AML-193 (cell line): ENCODE measurements at places on chromosomes 6 and 20.
A peak's percentile ranks its signal among the peaks of the same experiment; 100 is the strongest.

- DNase-seq: peak; percentile 19
Observed at GRCh38 chr20:33791959-33792597, 19.1 kb upstream of the CHMP4B start.

DNA sequence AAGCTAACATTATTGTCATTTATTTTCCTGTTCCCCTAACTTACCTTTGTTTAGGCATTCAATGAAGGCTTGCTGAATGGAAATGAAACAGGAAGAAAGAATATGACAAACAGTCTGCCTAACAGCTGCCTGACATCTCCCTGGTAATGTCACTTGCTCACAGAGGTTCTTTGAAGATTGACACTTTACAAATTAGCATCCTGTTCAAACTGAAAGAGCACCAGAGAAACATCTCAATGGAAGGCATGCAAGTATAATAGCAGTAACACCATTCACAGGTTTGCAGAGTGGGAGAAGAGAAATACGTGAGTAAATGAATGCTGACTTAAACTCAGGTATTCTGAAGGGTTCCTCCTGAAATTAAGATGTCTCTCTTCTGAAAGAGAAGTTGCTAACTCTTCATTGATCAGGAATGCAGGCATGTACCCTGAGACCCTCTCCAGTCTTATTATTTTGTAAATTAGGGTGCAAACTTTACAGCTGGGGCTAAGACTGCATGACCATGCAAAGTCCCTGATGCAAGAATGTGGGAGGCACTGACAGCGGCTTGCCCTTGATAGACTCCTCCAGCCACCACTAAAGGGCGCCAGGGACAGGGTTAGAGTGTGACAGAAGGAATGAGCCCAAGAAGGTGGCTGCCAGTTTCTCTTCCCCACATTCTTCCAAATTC is 1.3 kb upstream of the SMLR1 start:
- no peak for DNase-seq

DNA sequence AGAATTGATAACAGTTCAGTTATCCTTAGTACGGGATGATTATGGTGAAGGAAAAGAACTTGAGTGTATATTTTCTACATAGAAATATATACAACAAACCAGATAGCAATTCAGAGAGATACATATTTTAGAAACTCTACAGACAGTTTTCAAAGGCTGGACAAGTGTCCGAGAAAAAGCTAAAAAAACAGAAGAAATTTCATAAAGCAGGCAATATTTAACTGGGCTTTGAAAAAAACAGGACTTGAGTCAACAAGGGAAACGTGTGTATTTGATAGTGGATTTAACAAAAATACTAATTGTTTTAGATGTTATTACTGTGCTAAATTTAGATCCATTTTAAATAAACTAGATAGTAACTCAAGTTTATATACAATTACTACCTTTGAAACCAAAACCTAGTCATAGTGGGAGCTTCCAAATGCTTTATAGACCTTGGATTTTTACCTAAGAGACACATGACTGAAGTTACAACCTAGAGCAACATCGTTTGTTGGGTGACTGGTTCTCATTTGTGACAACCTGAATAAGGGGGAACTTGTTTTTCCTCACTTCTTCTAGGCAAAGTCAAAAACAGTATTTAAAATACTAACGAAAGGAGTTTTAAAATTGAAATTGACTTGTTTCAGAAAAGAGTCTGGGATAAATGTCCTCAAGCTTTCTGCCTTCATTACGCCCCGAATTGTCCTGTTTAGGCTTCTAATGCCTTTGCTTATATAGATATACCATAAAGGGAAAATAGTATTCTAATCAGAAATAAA is 116.7 kb upstream of the PRSS16 start:
- no peak for DNase-seq

DNA sequence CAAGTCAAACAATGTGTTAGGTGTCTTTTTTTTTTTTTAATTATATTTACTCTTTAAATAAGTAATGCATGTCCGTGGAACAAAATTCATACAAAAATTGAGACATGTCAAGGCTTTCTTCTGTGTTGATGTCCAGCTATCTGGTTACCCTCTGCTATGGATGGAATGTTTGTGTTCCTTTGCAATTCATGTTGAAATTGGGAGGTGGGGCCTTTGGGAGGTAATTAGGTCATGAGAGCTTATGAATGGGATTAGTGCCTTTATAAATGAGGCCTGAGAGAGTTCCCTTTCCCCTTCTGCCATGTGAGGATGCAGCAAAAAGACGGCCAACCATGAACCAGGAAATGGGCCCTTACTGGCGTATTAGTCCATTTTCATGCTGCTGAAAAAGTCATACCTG is 83.1 kb upstream of the KCNG1 start:
- no peak for DNase-seq

DNA sequence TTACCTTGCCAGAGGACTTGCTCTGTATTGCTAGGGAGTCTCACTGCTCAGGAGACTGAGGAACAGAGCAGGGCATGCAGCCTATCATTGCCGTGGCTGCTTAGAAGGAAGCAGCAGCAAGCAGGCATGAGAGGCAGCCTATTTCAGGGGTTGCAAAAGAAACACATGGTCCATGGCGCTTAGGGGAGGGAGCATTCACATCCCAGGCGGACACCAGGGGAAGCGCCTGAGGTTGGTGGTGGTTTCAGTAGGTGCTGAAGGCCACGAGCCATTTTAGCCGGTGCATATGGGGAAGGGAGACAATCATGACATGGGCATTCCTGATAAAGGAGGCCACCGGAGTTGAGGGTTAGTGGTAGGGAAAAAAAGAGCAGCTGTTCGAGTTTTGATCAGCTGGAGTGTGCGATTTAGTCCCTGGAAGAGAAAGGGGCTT is 20.9 kb downstream of the FARS2 start:
- no peak for DNase-seq

- no peak for DNase-seq
Observed at GRCh38 chr6:56647172-56647762, 4.6 kb upstream of the DST start.

- no peak for DNase-seq
Observed at GRCh38 chr20:57027777-57028176, 238.7 kb downstream of the BMP7 start.

- DNase-seq: no peak
Observed at GRCh38 chr6:161815965-161816364, 542.1 kb upstream of the AGPAT4 start.

GRCh38 chr6:154673919-154674318 is 59.3 kb upstream of the SCAF8 start:
- DNase-seq: no peak
